Iris pigment epithelial cell (primary cell): ENCODE measurements at places on chromosomes 5 and 9.

- DNase-seq, result no peak
Observed at GRCh38 chr9:31776471-31776870, 608.0 kb upstream of the ACO1 start.

DNA sequence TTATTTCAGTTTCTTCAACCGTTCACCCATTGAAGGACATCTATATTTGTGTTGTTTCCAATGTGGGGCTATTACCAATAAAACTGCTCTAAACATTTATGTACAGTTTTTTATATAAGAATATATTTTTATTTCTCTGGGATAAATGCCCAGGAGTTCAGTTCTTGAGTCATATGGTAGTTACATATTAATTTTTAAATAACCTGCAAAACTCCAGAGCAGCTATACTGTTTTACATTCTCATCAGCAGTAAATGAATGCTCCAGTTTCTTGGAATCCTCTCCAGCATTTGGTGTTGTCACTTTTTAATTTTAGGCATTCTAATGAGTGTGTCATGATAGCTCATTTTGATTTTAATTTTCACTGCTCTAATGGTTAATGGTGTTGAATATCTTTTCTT lies 36.2 kb downstream of the CDK7 start:
- DNase-seq, result no peak

- DNase-seq, result no peak
Observed at GRCh38 chr9:117191504-117192261, 223.2 kb downstream of the ASTN2 start.

- DNase-seq, result no peak
Observed at GRCh38 chr5:5437227-5438172, 15.0 kb downstream of the ICE1 start.

DNA sequence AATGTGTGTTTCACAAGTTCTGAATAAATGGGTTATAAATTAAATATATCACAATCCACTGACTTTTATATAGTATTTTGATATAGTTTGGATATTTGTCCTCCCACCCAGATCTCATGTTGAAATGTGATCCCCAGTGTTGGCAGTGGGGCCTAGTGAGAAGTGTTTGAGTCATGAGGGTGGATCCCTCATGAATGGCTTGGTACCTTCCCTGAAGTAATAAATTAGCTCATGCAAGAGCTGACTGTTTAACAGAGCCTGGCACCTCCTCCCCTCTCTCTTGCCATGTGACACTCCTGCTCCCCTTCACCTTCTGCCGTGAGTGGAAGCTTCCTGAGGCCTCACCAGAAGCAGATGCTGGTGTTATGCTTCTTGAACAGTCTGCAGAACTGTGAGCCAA lies 127.9 kb upstream of the PALM2AKAP2 start:
- DNase-seq, result peak; percentile 41

DNA sequence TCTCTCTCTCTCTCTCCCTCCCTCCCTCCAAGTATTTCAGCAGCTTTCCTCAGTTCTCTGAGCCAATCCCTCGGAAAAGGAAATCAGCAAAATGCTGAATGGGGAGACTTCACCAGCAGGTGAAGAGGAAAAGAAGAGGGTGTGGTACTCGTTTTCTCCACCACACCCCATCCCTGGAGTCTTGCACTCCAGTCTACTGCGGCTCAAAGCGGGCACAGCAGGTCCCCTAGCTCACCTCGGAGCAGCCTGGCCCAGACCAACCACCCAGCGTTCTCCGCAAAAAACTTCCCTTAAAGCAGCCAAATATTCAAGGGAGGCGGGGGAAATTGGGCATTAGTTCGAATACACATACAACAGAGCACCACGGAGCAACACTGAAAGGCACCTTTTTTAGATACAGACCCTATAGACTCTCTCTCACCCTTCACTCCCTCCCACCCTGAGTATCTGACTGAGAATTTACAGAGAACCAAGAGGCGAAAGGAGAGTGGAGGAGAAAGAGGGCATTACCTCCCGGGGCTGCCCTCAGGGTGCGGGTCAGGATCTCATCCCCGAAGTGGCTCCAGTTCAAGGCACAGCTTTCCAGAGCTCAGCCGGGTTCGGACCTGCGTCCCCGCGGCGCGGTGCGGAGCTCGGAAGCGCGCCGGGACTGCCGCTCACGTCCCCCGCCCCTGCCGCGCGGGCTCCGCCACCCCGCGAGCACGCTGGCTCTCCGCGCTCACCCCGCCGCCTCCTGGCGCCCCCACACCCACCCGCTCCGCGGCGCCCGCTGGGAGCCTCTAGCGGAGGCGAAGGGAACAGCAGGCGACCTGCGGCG lies 1638.5 kb upstream of the C9orf72 start:
- DNase-seq, result peak; percentile 6

- no peak for DNase-seq
Observed at GRCh38 chr9:114310471-114311450, 12.1 kb upstream of the ORM1 start.

GRCh38 chr5:61397238-61397637 lies 65.2 kb downstream of the ZSWIM6 start:
- no peak for DNase-seq

GRCh38 chr9:130837643-130838042 lies 2.6 kb downstream of the ABL1 start:
- no peak for DNase-seq

DNA sequence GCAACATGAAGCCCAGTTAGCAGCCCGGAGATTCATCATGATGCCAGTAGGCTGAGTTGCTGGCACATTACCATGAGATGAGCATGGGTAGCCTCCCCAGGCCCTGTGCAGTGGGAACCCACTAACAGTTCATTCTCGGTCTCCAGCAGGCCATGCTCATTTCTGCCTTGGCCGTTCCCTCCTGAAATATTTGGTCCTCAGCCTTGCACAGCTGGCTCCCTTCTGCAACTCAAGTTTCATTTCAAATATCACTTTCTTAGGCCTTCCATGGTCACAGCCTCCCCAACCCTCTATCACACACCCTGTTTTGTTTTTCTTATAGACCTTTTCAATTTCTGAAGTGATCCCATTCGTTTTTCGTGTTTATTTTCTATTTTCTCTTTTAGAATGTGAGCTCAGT lies 125.4 kb upstream of the VLDLR start:
- no peak for DNase-seq

DNA sequence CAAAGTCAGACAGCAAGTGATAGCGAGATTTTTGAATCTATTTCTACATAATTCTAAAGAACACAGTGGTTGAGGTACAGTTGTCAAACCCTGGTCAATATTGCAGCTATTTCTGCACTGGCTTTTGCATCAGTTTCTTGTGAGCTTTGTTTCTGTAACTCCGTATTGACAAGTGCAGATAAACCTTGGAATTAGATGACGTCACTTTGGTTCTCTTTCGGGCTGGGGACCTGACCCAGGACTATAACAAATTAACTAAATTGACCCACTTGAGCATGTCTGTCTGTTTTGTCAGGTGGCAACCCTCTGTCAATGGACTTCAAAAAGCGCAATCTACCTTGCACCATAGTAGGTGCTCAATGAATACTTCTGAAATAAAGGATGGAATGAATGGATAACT lies 418.4 kb upstream of the SGCD start:
- no peak for DNase-seq

GRCh38 chr5:157113002-157113401 lies 4.2 kb upstream of the HAVCR2 start:
- no peak for DNase-seq

GRCh38 chr5:142979636-142980035 lies 209.5 kb downstream of the ARHGAP26 start:
- no peak for DNase-seq

- no peak for DNase-seq
Observed at GRCh38 chr9:106287091-106287631, 575.8 kb upstream of the ZNF462 start.
